ENCODE measurements at places on chromosomes 6 and 20.

DNA sequence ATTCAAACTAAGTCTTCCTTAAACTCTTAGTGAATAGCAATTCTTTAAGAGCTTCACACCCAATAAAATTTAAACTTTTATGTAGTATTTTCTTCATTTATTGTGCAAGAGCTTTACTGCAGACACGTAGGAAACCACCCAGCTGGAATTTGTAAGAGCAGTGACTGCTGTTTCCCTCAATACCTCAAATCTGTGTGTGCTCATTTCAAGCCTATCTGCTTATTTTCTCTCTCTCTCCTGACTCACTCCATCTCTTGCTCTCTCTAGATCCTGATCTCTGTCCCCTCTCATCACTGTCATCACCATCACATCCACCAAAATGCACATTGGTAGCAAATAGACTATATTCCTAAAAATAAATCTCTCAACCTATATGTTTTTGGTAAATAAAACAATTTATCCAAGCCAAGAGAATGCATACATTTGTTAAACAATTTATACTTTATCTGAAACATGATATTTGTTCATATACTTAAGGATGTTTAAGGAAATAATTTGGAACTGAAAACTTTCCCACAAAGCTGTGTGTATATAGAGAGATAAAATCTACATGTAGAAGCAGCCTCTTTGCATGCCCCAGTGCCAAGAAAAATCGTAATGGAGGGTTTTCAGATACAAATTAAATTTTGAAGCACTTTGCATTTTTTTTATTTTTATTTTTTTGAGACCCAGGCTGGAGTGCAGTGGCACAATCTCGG is 273.0 kb downstream of the TFAP2A start:
- DNase-seq, result no peak

- DNase-seq, result no peak
These were observed 41.6 kb upstream of the DSE start for GRCh38 chr6:116329156-116329555.

GRCh38 chr6:33628401-33628964 is 7.4 kb downstream of the ITPR3 start:
- DNase-seq, result no peak

GRCh38 chr6:16548121-16548520 is 213.1 kb downstream of the ATXN1 start:
- DNase-seq, result no peak

GRCh38 chr6:116529466-116530290 is 15.8 kb downstream of the TRAPPC3L start:
- no peak for DNase-seq

- DNase-seq, result peak; percentile 14
These were observed 336.6 kb downstream of the QKI start for GRCh38 chr6:163751032-163751525.

DNA sequence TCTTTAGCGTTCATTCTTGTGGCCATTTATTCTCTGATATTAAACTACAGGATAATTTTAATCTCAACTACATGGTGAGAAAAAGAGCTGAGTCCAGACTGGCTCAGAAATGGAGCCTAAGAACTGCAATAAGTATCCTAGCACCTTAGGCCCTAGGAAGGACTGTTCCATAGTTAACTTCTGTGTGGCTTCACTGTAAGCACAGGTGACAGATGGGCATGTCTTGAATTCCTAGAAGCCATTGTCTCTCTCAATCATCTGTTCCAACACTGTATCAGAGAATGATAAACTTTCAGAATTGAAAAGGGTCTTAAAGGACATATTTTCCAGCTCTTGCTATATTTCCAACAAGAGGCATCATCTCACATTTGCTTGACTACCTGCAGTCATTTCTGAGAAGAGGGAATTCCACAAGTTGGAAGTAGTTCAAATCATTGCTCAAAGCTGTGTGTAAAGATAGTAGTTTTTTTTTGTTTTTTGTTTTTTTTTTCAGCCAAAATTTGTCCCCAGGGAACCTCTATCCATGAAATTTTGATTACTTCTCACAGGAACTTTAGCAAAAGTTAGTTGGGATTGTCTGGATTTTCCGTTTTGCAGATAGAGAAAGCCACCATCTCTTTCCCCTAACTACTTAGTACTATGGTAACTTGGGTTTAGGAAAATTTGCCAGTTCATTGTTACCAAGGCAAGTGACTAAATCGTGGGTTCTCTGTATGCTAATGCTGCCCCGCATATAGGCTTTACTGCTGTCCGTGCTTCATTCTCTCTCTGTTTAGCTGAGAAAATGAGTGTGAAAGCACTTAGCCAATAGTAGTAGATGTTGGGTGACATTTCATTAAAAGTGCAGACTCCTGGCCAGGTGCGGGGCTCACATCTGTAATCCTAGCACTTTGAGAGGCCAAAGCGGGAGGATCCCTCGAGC is 47.2 kb downstream of the KCNS1 start:
- DNase-seq, result no peak

DNA sequence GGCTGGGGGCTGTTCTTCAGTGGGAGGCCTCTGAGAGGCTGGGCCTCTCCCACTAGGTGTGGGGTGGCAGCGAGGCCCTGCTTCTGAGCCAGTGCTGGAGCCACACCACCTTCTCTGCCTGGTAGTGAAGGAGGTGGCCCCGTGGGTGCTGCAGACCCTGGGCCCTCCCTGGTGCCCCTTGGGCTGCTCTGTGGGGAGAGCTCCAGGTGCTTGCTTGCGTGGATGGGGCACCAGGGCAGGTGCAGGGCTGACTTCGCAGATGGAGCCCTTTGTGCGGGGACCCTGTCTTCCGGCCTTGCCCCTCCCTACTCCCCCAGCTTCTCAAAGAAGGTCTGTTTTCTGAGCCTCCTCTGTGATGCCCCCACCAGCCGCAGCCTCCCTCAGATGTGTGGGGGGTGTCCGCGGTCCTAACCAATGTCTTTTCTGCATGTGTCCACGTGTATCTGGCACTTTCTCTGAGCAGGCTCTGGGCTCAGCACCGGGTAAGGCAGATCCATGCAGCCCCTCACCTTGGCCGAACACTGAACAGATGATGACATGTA is 17.2 kb upstream of the MYT1 start:
- DNase-seq, result no peak

GRCh38 chr6:114276783-114277182 is 66.0 kb downstream of the HS3ST5 start:
- no peak for DNase-seq

DNA sequence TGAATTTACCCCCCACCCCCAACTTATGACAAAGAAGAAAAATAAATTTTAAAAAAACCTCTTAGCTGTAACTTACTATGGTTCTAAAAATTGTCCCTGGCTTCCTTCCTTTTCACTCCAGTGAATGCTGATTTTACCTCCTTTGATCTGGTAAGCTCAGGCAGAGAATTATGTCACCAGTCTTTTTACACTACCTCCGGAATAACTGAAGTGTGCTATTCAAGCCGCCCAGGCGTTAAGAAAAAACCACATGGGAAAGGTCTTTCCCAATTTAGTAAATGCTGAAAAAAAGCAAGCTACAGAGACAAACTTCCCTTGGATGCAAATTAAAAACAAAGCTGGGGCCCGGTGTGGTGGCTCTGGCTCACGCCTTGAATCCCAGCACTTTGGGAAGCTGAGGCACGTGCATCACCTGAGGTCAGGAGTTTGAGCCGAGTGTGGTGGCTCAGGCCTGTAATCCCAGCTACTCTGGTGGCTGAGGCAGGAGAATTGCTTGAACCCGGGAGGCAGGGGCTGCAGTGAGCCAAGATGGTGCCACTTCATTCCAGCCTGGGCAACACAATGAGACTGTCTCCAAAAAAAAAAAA is 12.4 kb downstream of the SNX5 start:
- DNase-seq, result no peak

Data from CD4-positive, alpha-beta T cell treated with Interleukin-17A for 1 hour (primary cell).